Vagina (tissue), 2 donors: ENCODE measurements at places on chromosomes 6 and 20.

DNA sequence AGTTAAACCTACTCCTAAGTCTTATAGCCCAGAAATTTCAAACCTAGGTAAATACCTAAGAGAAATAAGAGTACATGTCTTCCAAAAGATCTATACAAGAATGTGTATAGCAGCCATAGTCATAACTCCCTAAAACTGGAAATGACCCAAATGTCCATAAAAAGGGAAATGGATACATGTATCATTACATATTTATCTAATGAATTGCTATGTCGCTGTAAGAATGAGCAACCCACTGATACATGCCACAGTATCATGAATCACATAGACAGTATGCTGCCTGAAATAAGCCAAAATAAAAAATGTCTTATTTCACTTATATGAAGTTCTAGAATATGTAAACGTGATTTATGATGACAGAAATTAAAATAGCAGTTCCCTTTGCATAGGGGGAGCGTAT, 679.5 kb downstream of the MAFB start:
- no peaks in the 10 kb centered on the region for H3K4me1 ChIP-seq
- H3K36me3 ChIP-seq = no peaks in the 10 kb centered on the region
- H3K27me3 ChIP-seq = no peaks in the 10 kb centered on the region
- no peak overlapping the region for H3K27ac ChIP-seq

- H3K27ac ChIP-seq = no peak overlapping the region
- H3K4me3 ChIP-seq = no peak overlapping the region
- DNase-seq = no peak
- peaks cover 14% of the 10 kb centered on the region for H3K4me1 ChIP-seq
- no peaks in the 10 kb centered on the region for H3K27me3 ChIP-seq
These were observed 123.7 kb downstream of the MRPL14 start for GRCh38 chr6:44003345-44004061.

- no peaks in the 10 kb centered on the region for H3K36me3 ChIP-seq
- no peak for DNase-seq
- no peak overlapping the region for H3K4me3 ChIP-seq
- H3K4me1 ChIP-seq = peaks cover 24% of the 10 kb centered on the region
- no peak overlapping the region for H3K27ac ChIP-seq
These were observed 55.0 kb downstream of the DAAM2 start for GRCh38 chr6:39847221-39847620.

DNA sequence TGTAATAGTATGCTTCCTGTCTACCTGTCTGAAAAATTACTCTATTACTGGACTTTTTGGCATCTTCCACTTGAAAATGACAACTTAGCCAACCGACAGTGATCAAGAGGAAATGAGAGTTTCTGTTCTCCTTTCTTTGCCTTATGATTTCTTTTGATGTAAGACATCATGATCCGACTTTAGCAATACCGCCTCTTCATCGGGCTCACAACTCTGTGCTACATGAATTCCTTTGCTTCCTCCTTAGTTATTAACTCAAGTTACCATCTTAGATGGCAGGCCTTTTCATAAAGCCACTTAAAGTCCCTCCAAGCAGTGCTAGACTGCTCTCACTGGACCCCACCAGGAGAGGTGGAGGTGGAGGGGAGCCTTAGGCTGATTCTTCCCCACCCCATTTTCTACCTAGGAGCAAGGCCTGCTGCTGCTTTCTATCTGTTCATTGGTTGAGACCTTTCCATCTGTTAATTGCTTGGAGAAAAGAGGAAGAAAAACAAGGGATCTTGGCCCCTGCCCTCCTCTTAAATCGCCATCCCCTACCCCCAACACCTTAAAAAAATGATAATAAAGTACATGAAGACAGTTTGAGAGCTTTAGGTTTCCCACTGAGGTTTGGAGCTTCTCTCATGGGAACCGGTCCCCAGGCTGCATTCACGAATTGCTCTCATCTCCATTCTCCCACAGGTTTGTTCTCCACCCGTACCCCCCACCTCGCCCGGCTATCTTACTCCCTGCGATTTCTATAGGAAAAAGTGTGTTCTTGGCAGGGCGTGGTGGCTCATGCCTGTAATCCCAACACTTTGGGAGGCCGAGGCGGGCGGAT, 21.6 kb upstream of the MCM3 start:
- H3K27ac ChIP-seq = no peak overlapping the region
- peaks cover 18% of the 10 kb centered on the region for H3K4me1 ChIP-seq
- H3K4me3 ChIP-seq = no peak overlapping the region
- no peaks in the 10 kb centered on the region for H3K36me3 ChIP-seq
- H3K27me3 ChIP-seq = no peaks in the 10 kb centered on the region

DNA sequence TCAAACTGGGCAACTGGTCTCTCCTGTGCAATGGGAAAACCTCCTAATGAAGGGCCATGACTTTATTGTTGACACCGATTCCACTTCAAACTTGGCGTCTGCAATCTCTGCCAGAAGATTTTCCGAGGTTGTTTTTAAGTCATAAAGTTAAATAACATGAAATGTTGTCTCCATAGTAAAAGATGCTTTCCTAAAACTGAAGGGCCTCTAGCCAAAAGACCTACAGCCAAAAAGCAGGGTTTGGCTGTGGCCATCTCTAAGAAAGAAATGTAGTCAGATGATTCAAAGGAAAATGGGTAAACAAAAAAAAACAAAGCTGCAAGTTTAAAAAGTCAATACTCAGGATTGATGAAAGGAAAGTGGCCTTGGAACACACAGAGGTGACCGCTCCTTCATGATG, 14.1 kb downstream of the CD93 start:
- H3K36me3 ChIP-seq = no peaks in the 10 kb centered on the region
- no peaks in the 10 kb centered on the region for H3K27me3 ChIP-seq
- H3K4me3 ChIP-seq = no peak overlapping the region
- H3K4me1 ChIP-seq = no peaks in the 10 kb centered on the region

DNA sequence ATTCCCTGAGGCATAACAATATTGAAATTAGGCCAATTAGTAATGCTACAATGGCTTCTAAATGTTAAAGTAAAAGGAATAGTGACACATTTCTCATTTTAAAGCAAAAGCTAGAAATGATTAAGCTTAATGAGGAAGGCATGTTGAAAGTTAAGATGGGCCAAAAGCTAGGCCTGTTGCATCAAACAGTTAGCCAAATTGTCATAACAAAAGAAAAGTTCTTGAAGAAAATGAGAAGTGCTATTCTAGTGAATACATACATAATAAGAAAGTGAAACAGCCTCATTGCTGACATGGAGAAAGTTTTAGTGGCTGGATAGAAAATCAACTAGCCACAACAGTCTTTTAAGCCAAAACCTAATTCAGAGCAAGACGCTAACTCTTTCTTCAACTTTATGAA, 12.9 kb downstream of the OR2A4 start:
- no peak for DNase-seq
- no peak overlapping the region for H3K4me3 ChIP-seq
- H3K36me3 ChIP-seq = no peaks in the 10 kb centered on the region
- H3K27ac ChIP-seq = no peak overlapping the region

GRCh38 chr6:6900569-6901204, 207.1 kb upstream of the RREB1 start:
- H3K36me3 ChIP-seq = no peaks in the 10 kb centered on the region
- no peaks in the 10 kb centered on the region for H3K27me3 ChIP-seq
- H3K4me3 ChIP-seq = no peak overlapping the region
- no peak overlapping the region for H3K27ac ChIP-seq

DNA sequence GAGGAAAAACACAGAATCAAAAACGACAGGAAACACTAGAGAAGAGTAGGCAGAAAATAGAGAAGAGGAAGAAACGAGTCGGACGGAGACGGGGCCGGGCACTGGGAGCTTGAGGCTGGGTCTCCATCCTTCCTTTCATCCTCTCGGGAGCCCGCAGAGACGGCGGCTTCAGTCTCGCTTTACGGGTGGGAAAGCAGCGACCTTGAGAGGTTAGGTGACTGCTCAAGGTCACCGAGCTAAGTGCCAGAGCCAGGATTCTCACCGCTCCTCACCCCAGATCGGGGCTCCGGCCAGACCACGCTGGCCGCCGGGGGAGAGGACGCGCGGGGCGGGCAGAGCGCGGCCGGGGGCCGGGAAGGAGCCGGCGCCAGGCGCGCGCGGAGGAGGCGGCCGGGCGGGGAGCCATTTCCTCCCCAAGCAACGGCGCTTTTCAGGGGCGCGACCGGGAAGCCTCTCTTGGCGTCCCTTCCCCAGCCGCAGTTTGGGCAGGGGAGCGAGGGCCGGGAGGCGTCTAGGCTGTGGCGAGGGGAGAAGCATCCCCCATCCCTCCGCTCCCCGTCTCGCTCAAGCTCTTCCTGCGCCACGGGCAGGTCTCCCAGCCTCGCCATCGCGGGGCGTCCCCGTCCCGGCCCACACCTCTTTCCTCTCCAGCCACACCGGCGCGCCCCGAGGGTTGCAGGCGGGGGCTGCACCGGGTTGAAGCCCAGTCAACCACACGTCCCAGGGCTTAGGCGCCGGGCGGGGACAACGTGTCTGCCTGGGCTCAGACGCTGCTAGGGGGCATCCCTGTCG, 24.1 kb upstream of the MAP3K7 start:
- no peaks in the 10 kb centered on the region for H3K36me3 ChIP-seq
- H3K4me3 ChIP-seq = peak overlapping the region; percentile 56
- peaks cover 20% of the 10 kb centered on the region for H3K4me1 ChIP-seq
- peak overlapping the region; percentile 61 for H3K27ac ChIP-seq
- no peaks in the 10 kb centered on the region for H3K27me3 ChIP-seq

DNA sequence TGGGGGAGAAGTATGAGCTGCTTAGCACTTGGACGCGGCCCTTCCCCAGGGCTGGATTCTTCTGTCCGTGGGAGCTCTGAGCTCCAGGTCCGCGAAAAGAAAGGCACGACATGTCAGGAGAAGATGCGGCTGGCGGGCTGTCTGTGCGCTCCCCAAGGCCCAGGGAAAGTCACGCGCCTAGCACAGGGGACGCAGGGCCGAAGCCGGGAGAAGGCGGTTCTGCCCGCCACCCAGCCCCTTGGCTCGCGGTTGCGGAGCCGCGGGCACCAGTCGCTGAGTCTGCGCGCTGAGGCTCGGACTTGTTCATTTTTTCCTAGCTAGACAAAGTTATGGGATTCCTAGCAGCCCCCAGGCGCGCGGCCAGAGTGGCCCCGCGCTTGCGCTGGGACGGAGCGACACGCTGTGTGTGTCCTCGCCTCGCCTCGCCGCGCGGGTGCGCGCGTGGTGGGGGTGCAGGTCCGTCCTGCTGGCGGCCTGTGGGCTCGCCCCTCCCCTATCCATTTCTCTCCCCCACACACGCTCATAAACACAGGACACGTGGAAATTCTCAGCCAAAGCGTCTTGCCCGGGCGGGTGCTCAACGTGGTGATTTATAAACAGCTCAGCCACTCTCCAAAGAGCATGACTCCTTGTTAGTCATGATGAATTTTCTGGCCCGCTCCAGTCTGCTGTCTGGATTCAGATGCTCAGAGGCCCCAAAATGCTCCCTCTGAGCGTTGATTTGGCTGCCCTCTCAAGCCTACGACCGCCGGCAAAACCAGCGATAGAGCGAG, 1.9 kb upstream of the POU3F2 start:
- no peak overlapping the region for H3K27ac ChIP-seq
- peaks cover 56% of the 10 kb centered on the region for H3K4me1 ChIP-seq
- H3K4me3 ChIP-seq = peak overlapping the region; percentile 64
- no peaks in the 10 kb centered on the region for H3K36me3 ChIP-seq

- H3K27me3 ChIP-seq = no peaks in the 10 kb centered on the region
- H3K36me3 ChIP-seq = no peaks in the 10 kb centered on the region
- no peaks in the 10 kb centered on the region for H3K4me1 ChIP-seq
- no peak overlapping the region for H3K4me3 ChIP-seq
- H3K27ac ChIP-seq = no peak overlapping the region
These were observed 3.3 kb downstream of the CST11 start for GRCh38 chr20:23449421-23449820.

DNA sequence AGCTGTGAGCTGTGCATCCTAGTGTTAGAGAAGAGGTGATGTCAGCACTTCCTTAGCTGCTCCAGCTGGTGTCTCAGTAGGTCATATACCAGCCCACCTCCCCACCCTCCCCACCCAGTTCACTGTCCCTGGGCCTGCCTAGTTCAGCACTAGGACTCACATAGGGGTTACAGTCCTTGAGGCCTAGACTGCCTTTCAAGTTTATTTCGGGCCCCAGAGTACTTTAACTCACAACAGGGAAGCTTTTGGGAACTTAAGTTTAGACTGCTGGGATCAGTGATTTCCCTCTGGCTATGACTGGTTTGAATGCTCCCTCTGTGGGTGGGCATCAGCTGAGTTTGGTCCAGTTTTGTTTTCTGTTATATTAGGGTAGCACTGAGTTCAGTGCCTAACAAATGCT, 139.2 kb upstream of the MMS22L start:
- no peak overlapping the region for H3K4me3 ChIP-seq
- no peak overlapping the region for H3K27ac ChIP-seq
- H3K36me3 ChIP-seq = no peaks in the 10 kb centered on the region
- no peak for DNase-seq

- H3K27me3 ChIP-seq = no peaks in the 10 kb centered on the region
- peaks cover 9% of the 10 kb centered on the region for H3K4me1 ChIP-seq
- no peaks in the 10 kb centered on the region for H3K36me3 ChIP-seq
- no peak overlapping the region for H3K27ac ChIP-seq
- no peak overlapping the region for H3K4me3 ChIP-seq
These were observed 21.4 kb upstream of the PAQR8 start for GRCh38 chr6:52340603-52340880.

DNA sequence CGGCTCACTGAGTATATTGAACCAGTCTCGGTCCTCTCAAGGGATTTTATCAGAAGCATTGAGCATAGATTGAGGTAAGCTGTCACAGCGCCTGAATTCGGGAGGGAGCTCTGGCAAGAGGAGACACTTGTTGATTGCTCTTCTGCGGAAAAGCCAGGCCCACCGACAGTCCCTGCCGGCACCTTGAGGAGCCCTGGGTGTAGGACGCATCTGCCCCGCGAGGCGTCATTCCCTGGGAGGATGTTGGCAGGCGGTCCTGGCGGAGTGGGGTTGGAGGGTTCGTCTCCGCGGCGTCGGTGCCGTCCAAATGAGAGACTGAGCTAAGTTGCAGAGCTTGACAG, 843 bp downstream of the FBXO9 start:
- H3K4me1 ChIP-seq = peaks cover 37% of the 10 kb centered on the region
- H3K27ac ChIP-seq = peak overlapping the region; percentile 95
- no peak for DNase-seq
- no peaks in the 10 kb centered on the region for H3K36me3 ChIP-seq
- peak overlapping the region; percentile 90 for H3K4me3 ChIP-seq
- no peaks in the 10 kb centered on the region for H3K27me3 ChIP-seq

GRCh38 chr6:106538145-106538544, 91.2 kb downstream of the RTN4IP1 start:
- H3K36me3 ChIP-seq = no peaks in the 10 kb centered on the region
- no peak overlapping the region for H3K27ac ChIP-seq
- H3K4me1 ChIP-seq = no peaks in the 10 kb centered on the region
- H3K27me3 ChIP-seq = no peaks in the 10 kb centered on the region

DNA sequence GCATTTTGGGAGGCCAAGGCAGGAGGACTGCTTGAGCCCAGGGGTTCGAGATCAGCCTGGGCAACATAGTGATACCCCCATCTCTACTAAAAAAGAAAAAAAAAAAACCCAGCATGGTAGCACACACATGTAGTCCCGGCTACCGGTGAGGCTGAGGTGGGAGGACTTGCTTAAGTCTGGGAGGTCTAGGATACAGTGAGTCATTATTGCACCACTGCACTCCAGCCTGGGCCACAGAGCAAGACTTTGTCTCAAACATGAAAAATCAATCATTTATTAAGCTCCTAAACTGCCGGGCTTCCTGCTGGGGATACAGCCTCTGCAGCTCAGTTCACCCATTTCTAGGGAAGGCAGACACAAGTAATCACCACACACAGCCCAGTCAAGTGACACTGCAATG, 7.3 kb upstream of the USP45 start:
- no peak overlapping the region for H3K27ac ChIP-seq
- H3K27me3 ChIP-seq = no peaks in the 10 kb centered on the region
- no peaks in the 10 kb centered on the region for H3K36me3 ChIP-seq
- peaks cover 18% of the 10 kb centered on the region for H3K4me1 ChIP-seq
- H3K4me3 ChIP-seq = no peak overlapping the region
- DNase-seq = no peak

- H3K4me1 ChIP-seq = no peaks in the 10 kb centered on the region
- no peak for DNase-seq
- H3K27ac ChIP-seq = no peak overlapping the region
- H3K36me3 ChIP-seq = no peaks in the 10 kb centered on the region
These were observed 11.5 kb downstream of the DLGAP4 start for GRCh38 chr20:36317675-36318074.
